ENCODE measurements at places on chromosomes 12 and 14.

DNA sequence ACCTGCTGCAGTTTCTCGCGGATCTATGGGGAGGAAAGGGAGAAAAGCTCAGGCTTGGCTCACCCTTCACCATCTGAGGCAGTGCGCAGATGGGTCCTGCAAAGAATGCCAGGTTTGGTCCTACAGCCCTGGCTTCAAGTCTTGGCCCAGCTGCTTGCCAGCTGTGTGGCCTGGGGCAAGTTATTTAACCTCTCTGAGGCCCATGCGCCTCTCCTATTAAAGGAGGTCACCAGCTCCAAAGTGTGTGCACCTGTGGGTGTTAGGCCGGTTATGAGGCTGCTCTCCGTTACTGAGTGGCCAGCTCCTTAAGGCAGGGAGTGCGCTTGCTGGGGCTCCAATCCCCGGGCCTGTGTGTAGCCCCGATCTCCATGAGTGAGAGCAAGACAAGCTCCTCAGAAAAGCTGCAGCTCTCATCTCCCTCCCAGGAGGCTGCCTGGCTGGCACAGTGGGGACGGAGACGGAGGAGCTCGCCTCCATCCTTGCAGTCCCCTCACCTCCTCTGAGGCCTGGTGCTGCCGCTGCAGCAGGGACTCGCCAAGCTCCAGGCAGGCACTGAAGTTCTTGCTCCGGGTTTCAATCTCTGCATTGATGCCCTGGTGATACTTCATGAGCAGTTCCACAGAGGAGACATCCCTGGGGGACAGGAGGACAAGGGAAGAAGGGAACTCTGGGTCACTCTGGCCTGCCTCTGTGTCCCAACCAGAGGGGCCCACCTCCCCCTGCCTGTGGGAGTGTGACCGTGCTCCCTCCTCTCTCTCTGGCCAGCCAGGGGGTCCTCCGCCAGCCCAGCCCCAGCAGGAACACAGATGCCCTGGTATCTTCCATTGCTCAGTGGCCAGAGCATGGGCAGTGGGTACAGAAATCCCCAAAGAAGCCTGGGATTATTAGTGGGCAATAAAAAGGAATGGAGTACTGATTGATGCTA, 65.1 kb downstream of the PLEKHG3 start:
- no peak for DNase-seq

DNA sequence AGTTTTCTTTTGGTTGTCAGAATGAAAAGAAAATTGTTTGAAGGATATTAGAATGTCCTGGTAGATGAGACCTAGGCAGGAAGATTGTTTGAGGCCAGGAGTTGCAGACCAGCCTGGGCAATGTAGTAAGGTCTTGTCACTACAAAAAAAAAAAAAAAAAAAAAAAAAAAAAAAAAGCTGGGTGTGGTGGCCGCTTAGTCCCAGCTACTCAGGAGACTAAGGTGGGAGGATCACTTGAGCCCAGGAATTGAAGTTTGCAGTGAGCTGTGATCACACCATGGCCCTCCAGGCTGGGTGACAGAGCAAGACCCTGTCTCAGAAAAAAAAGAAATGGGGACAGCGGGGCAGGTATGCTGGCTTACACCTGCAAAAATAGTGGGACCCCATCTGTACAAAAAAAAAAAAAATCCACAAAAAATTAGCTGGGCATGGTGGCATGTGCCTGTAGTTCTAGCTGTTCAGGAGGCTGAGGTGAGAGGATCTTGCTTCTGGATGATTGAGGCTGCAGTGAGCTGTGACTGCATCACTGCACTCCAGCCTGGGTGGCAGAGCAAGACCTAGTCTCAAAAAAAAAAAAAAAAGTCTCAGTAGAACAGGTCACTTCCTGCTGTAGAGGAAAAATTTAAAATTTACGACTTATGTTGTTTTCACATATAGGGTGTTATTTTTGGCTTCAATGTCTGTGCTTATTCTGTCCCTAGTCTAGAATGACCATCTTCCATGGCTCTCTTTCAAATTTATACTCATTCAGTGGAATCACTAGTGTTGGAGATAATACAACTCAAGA, 70.7 kb downstream of the PPHLN1 start:
- no peak for DNase-seq

DNA sequence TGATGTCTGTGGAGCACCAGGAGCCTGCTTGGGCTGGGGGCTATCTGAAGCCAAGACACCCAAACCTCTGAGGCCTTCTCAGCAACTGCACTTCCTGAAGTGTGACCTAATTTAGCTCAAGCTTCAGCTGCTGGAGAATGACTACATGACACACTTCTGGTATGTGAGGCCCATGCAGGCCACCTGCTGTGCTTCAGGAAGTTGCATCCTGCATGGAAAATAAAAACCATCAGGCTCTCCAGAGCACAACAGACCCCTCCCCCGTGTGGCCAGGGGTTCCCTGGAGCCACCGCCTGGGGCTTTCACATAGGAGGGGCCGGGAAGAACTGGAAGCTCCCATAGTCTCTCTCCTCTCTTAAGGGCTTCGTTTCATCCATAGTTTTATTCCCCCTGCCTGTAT, 217.7 kb downstream of the SLC15A4 start:
- DNase-seq = no peak

- no peak for DNase-seq
Observed at GRCh38 chr14:50985124-50985858, 41.0 kb upstream of the PYGL start.

DNA sequence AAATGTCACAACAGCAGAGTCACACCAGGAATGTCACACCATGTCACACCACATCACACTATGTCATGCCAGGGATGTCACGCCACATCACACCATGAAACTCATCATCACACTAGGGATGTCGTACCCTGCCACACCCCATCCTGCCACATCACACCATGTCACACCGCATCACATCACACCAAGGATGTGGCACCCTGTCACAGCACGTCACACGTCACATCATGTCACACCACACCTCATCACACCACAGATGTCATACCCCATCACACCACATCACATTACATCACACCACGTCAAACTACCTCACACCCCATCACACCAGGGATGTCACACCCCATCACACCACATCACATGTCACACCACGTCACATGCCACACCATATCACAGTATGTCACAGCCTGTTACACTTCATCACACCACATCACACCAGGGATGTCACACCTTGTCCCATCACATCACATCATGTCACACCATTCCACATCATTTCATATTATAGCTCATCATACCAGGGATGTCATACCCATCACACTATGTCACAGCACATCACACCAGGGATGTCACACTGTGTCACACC, 90.9 kb downstream of the TMEM121 start:
- DNase-seq = no peak

GRCh38 chr14:100950024-100950423, 46.5 kb upstream of the RTL1 start:
- DNase-seq = no peak

Data from effector memory CD4-positive, alpha-beta T cell (primary cell).